ENCODE measurements at places on chromosomes 7 and 10.

DNA sequence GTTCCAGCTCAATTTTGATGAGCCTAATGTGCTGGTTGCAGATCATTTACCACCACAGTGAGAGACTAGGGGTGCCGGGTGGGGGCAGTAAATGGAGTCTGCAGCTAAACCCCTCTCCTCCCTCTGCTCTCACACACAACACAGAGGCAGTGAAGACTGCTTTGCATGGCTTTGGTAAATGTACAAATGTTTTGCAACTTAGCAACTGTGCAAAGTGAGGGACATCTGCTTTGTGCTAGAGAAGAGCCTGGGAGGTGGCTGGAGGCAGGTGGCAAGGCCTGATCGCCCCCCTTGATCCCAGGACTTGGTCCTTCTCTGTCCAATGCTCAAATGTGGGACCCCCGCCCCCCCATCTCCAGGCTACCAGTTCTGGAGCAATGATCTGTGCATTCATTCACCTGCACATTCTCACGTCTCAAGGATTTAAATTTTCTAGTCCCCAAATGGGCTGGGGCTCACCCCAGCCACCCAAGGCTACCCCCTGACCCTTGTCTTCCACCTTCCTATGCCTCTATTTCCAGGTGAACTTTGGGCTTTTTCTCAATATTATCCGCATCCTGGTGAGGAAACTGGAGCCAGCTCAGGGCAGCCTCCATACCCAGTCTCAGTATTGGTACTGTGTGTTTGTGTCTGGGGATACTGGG lies 11.6 kb downstream of the GHRHR start:
- no peak for DNase-seq

DNA sequence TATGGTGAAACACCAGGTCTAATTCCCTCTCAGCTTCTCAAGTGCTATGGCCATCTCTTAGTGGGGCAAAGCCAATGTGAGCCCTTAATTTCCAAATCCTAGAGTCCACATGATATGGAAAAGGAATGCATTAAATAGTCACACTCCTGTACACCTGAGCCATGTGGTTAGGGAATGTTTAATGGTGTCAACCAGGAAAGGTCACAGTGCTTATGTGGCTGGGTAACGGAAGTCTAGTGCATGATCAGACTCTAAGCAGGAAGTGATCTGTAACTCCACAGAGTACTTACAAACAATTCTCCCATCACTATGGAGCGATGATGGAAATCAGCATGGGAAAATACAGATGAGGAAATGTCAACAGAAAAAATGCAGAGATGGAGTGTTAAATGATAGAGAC lies 148.8 kb downstream of the MAGI2 start:
- DNase-seq, result no peak

DNA sequence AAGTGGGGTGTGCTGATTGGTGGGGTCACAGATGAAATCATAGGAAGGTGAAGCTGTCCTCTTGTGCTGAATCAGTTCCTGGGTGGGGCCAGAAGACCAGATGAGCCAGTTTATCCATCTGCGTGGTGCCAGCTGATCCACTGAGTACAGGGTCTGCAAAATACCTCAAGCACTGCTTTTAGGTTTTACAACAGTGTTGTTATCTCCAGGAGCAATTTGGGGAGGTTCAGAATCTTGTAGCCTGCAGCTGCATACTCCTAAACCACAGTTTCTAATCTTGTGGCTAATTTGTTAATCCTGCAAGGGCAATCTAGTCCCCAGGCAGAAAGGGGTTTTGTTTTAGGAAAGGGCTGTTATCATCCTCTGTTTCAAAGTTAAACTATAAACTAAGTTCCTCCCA lies 17.0 kb upstream of the IFRD1 start:
- DNase-seq, result no peak

DNA sequence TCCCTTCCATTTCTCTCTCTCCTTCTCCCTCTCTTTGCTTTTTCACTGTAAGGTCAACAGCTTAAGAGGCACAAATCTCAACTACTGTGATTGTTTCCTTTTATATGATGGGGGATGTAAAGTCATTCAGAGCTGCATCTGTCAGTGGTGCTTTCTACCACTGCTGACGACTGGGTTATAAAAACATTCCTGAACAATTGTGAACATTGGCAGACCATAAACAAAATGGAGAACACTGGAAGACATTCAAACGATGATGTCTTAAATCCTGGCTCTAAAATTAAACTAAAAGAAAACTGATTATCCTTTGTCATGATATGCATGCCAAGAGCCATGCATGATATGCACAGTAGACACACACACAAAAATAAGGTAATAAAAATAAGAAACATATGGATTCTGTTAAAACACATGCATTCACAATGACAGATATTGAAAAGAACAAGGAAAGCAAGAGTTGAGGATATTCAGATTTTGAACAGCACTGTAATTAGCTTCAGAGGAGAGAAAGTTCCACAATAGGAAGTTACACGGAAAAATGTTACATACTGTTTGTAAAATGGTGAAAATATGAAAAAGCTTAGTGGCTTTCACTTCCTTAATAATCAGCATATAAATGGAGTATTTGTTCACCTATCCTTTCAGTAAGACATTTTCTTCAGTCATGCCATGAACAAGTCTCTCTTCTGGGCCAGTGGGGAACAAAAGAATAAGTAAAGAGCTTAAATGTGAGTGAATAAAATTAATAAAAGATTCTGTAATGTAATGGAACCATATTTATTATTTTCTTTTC lies 89.2 kb downstream of the RNLS start:
- DNase-seq, result peak; percentile 50

DNA sequence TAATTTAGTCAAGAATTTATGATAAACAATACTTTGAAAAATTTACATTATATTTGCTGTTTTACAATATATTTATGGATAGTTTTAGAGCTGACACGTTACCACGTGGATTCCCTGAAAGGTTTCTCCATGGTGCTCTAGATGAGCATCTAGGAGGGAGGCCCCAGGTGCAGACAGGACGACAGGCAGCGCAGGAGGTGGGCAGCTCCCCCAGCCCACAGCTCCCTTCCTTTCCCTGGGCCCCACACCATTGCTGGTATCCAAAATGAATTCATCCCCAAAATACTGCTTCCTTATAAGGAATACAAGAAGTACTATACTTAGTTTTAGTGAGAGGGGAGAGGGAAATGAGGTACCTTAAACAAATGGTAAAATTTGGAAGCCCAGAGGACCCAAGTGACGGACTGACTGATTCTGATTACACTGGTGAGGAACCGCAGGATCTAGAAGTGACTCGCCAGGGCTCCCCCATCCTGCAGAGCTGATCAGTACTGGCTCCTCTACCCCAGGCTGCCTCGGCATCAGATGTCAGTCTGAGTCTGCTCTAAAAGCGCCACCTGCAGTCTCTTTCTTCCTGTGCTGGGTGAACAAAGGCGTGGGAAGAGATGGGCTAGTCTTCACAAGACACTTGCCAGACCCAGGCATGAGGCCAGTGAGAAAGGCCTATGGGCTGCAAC lies 89.2 kb downstream of the DLG5 start:
- no peak for DNase-seq

DNA sequence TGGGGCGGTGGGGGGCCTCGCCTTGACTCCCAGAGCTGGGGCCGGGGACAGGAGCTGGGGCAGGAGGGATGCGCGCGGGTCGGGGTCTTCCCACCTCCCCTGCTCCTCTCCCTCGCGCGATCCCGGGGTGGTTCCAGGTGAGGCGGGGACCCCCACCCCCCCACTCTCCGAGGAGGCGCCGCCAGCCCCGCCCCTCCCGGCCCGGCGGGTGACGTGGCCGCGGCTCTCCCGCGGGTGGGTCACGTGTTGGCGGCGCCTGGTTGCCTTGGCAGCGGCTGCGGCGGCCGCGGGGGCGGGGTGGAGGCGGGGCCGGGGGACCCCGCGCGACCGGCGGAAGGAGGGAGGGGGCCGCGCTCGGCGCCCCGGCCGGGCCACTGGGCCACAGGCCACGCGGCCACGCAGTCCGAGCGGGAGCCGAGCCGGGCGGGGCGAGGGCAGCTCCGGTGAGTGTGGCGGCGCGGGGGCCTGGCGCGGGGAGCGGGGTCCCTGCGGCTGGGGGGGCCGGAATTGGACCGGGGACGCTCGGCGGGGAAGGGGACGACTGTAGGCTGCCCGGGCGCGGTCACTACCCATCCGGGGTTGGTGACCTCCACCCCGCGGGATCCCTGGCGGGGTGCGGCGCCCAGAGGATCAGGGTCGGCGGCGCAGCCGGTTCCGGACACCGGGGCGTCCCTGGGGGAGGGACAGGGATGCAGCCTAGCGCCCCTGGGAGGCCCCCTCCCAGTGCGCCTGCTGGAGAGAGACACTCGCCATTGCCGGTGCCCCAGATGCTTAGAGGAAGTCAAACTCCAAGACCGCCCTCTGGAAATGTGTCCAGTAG lies at the start of gene ORAI2:
Gene ORAI2 (plus strand): TSS at position 357 of the 820 bp plus-strand sequence. CDS start 5,382 bp downstream, outside the sequence.
- DNase-seq, result peak; percentile 64

- DNase-seq, result no peak
These were observed 688.5 kb upstream of the SEMA3D start for GRCh38 chr7:85875398-85875797.

- no peak for DNase-seq
These were observed 66.7 kb downstream of the ARL4A start for GRCh38 chr7:12754179-12754578.
